ENCODE measurements at places on chromosomes 6 and 20.

DNA sequence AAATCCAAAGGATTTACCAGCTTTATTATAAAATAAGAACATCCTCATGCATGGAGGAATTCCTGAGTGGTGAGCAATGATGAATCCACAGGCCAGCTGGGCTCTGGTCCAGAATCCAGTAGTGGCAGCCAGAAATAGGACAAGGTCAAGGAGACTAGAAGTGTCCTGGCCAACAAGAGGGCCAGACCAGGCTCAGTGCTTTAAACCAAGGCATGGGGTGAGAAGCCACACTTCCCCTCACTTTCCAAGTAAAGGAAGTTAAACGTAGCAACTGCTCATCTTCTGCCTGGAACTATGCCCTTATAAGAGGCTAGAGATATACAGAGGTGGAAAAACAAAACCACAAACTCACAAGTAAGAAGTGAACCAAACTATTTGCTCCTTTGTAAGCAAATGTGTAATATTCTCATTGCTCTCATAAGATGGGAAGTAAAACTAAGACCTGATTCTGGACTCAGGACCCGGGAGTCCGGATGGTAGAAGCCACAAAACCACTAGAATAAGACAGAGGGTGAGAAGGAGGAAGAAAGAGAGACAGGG is 253.2 kb downstream of the UST start:
- DNase-seq = peak; percentile 62

GRCh38 chr20:53789989-53790675 is 196.5 kb upstream of the ZNF217 start:
- DNase-seq = no peak

GRCh38 chr20:21490105-21490504 is 23.8 kb downstream of the NKX2-2 start:
- no peak for DNase-seq

DNA sequence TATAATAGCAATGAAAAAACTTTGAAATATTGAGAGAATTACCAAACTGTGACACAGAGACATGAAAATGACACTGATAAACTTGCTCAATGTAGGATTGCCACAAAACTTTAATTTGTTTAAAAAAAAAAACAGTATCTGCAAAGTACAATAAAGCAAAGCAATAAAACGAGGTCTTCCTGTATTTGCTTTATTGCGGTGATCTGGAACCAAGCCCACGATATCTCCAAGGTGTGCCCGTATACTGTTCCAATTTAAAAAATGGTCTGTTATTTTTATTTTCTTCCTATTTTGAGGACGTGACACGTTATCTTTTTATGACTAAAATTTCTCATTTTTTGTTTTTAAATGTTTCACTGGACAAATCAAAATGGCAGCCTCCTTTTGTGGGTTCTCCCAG is 25.5 kb downstream of the EYA2 start:
- DNase-seq = no peak

GRCh38 chr6:161327360-161327953 is 53.6 kb upstream of the AGPAT4 start:
- DNase-seq = no peak

GRCh38 chr6:113188962-113189361 is 668.2 kb upstream of the MARCKS start:
- no peak for DNase-seq

- DNase-seq = peak; percentile 54
These were observed 54.3 kb upstream of the GMPR start for GRCh38 chr6:16184129-16184528.

DNA sequence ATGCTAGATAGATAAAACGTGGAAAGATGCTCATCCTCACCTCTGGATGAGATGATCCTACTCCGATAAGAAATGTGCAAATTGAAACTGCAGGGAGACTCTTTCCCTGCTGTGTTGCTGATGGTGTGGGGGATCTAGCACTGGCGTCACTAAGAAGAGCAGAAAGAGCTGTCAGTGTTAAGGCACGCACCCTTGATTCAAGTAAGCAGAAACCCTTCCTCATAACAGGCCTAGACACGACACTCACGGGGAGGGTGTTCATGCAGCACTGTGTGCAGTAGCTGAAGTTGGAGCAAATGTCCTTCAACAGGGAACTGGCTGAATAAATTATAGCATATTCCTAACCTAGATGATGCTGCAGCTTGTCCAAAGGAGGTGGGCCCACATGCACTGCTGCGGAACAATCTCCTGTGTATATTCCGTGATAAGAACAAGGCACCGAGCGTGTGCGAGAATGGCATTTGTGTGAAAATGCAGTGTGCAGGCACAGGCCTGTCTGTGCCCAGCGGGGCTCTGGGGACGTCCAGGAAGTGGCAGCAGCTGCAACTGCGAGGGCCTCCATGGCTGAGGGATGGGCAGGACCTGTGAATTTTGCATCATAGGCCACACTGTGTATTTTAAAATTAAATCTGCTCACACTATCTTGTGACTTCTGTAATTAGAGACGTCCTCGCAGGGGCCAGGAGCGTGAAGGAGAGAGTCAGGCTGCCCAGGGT is 64.0 kb downstream of the TCP11 start:
- no peak for DNase-seq

DNA sequence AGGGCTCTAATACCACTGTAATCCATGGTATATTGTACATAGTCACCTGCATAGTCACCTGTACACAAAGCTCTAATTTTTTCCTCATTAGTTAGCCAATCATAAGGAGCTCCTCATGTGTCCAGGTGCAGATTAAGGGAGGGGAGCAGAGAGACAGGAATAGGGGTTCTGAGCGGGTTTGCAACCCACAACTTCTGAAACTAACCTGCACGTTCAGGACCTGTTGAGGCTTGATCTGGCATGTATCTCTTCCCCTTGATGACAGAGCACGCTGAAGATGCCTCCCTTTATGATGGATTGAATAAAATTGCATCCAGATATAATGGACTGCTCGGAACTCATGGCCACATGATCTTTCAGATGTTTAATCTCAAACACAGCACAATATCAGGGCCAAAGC is 179.4 kb upstream of the PRND start:
- no peak for DNase-seq

GRCh38 chr20:25076731-25077609 is 5.0 kb downstream of the VSX1 start:
- DNase-seq = peak; percentile 43

DNA sequence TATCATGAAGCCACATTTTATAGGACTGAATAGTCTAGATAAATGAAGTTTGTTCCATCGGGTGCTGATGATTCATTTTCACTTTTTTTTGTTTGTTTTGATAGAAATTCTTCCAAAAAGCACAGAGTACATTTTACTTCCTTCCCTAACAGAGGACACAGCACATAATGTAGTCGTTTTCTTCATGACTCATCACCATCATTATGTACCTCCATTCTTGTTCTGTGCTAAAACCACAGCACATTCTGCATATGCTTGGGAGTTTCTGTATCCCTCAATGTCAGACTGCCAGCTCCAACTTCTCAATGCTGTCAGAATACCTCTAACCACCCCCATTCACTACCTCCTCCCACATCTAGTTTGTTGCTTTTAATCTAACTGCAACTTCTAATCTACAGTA is 1004.9 kb upstream of the ADGRB3 start:
- DNase-seq = peak; percentile 22

DNA sequence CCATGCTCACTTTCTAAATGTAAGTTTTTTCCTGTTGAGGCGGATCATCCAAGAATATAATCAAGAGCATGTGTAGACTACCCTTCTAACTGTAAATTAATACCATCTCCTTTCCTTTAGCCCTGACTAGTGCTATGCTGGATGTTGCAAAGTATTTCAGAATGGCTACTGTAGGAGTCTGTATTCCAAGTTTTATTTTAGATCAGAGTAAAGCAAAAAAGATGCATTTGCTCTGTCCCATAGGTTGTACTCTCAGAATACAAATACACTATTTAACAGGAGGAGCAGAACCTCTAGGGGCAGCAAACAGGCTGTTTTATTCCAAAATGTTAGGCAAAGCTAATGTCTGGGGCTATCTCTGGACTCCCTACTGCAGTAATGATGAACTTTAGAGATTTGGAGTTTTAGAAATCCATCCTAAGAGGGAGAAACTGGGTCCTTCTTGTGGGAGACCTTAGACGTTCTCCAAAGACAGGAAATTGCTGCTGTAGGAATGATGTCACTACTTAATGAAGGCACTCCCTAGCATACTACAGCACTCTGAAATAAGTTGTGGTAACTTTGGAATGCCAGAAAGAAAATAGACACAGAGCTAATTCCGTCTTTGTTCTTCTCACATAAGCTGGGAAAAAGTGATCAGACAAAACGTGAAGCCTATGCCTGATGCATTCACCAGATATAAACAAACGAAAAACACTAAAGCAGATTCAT is 392.4 kb upstream of the HS3ST5 start:
- DNase-seq = no peak

DNA sequence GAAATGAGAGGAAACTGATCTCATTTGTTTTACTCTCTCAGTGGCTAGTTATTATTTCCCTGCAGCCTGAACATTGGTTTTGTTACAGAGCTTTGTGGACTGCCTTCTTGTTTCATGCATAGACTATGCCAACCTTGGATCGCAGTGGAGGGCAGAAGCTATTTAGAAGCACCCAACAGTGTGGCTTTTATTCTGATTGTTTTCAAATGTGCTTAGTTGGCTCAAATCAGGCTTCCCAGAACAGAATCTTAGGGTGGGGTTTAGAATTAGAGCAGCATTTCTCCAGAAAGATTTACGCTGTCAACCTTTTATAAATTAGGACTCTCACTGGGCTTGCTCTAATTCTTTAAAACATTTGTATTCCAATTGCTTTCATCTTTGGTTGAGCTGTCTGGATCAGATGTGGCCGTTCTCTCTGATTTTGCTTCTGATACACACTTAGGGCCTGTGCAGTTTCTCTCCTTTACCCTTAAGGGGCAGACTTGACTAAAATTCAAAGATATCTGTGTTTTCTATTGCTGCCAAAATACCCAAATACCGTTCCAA is 210.3 kb downstream of the BCKDHB start:
- DNase-seq = no peak

- no peak for DNase-seq
These were observed 151.2 kb upstream of the PTPN1 start for GRCh38 chr20:50358971-50359370.

GRCh38 chr6:166444446-166444845 is 61.7 kb upstream of the MPC1 start:
- DNase-seq = no peak

DNA sequence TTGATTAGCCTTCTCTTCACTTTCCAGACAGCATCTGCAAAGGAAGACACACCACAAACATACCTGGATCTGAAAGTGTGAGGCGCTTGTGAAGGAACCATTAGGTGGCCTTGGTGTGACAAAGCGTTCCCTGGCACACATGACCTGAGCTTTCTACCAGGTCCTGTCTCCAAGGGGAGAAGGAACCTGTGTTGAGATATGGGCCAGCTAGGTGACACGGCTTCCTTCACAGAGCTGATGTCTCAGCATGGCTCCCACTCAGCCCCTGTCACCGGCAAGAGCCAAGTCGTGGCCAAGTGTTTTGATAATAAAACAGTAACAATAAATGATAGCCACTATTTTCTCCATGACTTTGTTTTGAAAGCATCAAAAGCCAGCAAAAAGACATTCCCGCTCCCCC is 20.3 kb upstream of the TAGAP start:
- no peak for DNase-seq

DNA sequence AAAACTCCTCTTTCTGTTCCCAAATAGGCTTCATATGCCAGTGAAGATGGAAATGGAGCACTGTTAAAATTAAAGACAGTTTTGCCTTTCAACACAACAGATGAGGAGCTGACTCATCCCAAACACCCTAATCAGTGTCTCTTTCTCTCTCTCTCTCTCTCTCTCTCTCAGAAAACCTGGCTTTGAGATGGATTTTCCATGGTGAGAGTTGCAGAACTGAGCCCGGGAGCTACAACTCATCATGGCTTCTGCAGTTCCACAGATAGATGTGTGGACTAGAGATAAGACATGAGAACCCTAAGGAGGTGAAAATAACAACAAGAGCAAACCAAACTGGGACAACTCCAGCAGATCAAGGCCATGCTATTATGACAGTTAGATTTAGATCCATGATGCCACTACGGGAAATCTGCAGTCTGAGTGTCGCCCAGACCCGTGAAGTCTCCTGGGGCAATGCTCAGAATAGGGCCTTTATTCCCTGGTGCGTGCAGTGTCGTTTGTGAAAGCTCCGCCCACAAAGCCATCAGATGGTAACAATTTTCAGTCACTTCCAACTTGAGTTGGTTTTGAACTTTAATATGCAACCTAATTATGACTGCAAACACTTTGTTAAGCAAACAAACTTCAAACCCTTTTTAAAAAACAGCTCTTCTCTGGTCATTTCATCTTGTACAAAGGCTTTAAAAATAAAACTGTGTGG is 338.2 kb upstream of the PREP start:
- DNase-seq = no peak

- DNase-seq = no peak
These were observed 331.3 kb upstream of the DEFB112 start for GRCh38 chr6:50381099-50381415.

DNA sequence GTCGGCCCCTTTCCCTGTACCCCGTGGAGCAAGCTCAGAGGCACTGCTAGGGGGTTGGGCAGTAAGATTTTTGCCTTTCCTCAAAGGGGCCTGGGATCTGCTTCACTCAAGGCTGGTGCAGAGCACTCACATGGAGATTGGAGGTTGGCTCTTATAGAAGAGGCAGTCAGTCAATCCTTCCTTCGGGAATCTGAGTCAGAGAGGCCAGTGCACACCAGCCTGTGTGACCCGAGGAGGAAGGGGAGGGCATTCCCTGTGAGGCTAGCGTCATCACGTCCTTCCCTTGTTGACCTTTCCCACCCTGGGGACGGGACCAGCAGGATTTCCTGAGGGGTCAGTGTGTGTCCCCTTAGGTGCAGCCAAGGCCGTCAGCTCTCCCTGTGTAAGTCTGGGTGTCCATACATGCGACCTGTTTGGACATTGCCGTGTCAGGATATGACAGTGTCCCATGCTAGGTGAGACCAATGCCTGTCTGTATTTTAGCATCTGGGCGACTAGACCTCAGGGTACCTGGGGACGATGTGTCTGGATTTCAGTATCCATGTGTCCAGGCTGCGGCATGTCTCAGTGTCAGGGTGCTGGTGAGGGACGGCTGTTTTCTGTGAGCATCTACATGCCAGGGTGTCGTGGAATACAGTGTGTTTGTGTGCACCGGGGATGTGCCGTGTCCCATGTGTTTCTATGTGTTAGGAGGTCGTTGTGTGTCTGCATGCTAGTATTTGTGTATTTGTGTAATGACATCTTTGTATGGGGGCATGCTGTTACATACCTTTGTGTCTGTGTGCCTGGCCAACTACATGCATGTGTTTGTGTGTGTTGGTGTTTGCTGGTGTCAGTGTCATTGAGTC is 2.8 kb upstream of the ZNF512B start:
- DNase-seq = no peak

- peak; percentile 52 for DNase-seq
These were observed 34.7 kb upstream of the SYNJ2 start for GRCh38 chr6:157946865-157947532.

DNA sequence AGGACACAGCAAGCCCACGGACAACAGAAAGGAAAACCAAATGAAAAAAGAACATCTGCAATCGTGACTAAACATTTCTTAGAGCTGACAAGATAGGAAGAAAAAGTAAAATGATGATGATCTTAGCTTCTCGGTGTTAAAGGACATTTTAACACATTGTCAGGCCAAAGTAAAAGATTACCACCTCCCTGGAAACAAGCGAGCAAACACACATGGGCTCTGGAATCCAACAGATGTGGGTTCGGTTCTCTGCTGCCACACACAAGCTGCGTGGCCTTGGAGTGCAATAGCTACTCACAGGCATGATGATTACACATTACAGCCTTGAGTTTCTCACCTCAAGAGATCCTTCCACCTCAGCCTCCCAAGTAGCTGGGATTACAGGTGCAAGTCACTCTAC is 7.5 kb upstream of the AAR2 start:
- DNase-seq = peak; percentile 86
